Activated naive CD8-positive, alpha-beta T cell treated with anti-CD3 and anti-CD28 coated beads, Interleukin-2, amount 50 U/mL, for 24 hours (primary cell): ENCODE measurements at places on chromosomes 3 and 15.

GRCh38 chr3:153462545-153462944 lies 300.5 kb downstream of the RAP2B start:
- no peak for DNase-seq

- no peak for DNase-seq
Measured at GRCh38 chr15:26974120-26974780, 3.3 kb downstream of the GABRG3 start.

GRCh38 chr15:51678096-51678495 lies 3.2 kb upstream of the SCG3 start:
- DNase-seq: no peak

DNA sequence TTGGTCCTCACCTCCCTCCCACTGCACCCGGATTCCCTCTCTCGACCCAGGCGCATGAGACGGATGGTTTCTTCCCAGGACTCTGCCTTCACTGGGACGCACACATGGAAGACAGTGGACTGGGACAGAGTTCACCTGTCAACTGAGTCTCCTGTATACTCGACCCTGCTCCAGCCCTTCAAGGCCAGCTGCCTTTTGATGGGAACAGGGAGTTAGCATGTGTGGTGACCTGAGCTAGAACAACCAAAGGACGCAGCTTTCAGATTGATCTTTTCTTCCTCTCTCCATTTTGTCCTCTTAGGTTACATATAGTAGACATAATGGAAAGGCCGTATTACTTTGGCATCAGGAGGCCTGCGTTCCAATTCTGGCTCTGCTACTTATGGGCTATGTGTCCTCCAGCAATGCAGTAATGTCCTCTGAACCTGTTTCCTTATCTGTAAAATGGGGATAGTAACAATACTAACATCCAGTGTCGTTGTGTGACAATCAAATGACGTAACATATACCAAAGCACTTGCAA lies 94.1 kb downstream of the PEX5L start:
- DNase-seq: no peak

- no peak for DNase-seq
Measured at GRCh38 chr3:71998995-71999673, 214.2 kb upstream of the PROK2 start.
